Mucosa of descending colon (tissue), 3 donors: ENCODE measurements at places on chromosomes 2 and 18.

- DNase-seq = no peak
These were observed 62.2 kb downstream of the PPP4R1 start for GRCh38 chr18:9552191-9552590.

DNA sequence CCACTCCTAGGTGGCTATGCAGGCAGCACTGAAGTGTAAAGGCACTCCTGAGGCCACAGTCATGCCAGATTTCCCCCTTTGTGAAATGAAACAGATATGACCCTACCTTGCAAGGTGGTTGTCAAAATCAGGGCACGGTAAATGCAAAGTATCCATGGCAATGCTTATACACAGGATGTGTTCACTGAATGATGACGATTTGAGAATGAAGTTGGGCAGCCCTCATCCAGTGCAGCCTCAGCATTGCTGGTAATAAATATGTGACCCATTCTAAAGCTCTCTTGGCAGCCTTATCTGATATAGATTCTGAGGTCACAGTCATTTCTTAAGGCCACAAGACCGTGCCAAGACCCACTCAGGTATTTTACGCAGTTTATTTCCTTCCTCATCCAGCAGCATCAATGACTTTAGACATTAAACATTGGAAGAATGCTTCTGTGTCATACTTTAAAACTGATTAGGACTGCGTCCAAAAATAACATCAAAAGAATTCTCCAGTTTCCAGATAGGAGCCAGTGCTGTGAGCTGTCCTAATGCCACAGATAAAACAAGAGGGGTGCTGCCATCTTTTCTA lies 125.5 kb upstream of the SERTAD2 start:
- no peak for DNase-seq

DNA sequence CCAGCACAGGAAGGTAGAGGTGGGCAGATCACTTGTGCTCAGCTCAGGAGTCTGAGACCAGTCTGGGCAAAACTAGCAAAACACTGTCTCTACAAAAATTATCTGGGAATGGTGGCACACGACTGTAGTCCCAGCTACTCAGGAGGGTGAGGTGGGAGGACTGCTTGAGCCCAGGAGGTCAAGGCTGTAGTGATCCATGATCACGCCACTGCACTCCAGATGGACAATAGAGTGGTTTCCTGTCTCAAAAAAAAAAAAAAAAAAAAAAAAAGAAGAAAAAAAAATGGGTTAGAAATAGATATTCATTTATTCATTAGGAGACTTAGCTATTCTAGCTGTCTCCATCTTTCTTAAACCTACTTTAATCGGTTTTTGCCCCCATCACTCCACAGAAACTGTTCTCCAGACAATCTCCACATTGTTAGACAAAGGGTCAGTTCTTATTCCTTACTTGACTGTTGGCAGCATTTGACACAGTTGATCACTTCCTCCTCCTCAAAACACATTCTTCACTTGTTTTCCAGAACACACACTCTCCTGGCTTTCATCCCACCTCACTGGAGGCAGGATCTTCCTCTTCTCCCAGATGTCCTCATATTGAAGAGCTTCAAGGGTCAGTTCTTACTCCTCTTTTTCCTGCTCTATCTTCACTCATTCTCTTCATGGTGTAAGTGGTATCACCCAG lies 103.1 kb downstream of the DTNB start:
- no peak for DNase-seq

GRCh38 chr2:229174794-229175496 lies 96.1 kb downstream of the PID1 start:
- no peak for DNase-seq

GRCh38 chr18:22933966-22934423 lies 867 bp downstream of the RBBP8 start:
- DNase-seq = no peak

GRCh38 chr2:2098458-2099167 lies 232.5 kb downstream of the MYT1L start:
- no peak for DNase-seq

DNA sequence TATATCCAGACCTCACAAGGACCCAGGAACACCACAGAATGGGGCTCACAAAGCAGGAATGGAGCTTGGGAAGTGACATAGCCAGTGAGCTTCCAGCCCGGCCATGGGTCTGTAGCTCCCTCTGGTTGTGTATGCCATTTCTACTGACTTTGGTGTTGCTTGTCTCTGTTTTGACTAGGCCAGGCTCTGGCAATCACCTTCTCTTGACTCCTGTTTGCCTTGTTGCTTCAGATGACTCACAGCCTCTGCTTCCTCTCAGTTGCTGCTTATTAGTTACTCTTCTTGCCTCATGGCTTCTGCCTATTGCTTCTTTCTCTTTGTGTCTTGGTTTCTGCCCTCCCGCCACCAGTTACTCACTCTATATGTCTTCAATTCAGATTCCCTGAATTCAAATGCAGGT lies 15.8 kb upstream of the IER3IP1 start:
- DNase-seq = no peak

DNA sequence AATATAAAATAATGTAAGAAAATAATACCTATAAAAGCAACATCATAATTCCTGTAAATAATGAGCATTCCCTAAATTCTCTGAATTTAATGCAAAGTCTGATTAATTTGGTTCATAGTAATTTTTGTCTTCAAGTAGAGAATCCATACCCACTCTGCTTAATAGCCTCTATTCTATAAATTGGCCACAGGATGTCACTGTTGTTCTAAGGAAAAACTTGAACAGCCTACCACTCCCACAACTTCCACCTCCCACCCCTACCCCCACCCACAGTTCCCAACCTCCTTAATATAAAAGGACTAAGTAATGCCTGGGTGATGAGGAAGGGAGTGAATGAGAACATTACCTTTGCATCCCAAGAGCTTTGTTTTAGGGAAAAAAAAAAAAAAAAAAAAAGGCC lies 27.2 kb upstream of the BBS5 start:
- DNase-seq = no peak

GRCh38 chr18:36296650-36297416 lies 680 bp upstream of the FHOD3 start:
- DNase-seq = peak; percentile 63

DNA sequence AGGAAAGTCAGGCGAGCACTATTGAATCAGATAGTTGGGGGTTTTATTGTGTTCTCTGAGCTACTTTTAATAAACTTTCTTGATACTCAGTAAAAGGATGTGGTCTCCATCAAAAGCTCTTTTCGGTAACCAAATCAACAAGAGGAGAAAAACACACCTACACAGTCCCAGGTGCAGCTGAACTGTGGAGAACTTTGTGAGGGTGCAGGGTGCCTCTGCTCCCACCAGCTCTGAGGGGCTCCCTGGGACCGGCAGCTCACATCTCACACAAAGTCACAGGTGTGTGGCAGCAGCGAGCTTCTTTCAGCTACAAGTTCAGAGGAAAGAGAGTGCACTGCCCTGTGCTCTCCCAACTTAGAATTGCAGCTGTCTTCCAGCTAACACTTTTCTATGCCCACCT lies 650.4 kb downstream of the RNF144A start:
- peak; percentile 16 for DNase-seq

DNA sequence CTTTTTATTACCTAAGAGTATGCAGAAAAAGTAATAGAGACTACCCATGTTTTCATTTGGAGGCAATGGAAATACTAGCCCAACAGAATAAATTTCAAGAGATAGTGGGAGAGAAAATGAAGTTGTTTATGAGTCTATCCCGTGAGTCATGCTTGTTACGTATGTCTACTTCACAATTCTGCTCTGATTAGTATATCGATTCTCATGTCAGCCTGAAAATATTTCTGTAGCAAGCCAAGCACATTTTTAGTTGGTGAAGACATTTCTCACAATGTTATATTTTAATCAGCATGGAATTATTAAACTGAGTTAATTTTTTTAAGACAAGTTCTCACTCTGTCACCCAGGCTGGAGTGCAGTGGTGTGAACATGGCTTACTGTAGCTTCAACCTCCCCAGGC lies 346.1 kb downstream of the RPRM start:
- DNase-seq = no peak

GRCh38 chr2:11933854-11934253 lies 187.4 kb downstream of the LPIN1 start:
- no peak for DNase-seq

DNA sequence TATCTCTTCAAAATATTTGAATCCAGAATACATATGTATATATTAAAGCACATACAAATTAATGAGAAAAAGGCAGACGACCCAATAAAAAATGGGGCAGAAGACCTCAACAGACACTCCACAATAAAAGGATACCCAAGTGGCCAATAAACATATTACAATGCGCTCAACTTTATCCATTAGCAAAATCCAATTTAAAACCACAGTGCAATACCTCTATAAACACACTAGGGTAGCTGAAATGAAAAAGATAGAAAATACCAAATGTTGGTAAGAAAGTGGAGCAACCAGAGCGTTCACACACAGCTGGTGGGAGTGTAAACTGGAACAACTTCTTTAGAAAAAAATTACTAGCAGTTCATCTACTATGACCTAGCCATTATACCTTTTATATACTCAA lies 75.3 kb downstream of the CCDC148 start:
- DNase-seq = no peak

GRCh38 chr2:184419744-184420143 lies 178.6 kb upstream of the ZNF804A start:
- DNase-seq = no peak

DNA sequence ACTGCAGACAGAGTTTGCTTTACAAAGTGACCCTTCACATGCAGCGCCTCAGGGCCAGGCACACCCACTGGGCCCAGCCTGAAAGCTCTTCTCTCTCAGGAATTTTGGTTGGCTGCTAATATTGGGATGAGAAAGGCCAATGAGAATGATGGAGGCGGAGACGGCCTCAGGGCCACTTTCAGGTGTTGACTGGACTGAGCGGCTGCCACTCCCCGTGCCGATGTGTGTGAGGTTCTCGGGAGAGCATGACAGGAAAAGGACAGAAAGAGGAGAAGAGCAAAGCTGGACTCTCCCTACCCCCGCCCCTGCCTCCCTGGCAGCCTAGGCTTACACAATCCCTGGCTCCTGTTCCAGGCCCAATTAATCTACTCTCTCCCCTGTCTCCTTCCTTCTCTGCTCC lies 155.7 kb downstream of the CELF4 start:
- no peak for DNase-seq

GRCh38 chr2:96470636-96471035 lies 34.5 kb downstream of the NEURL3 start:
- peak; percentile 61 for DNase-seq

- DNase-seq = no peak
These were observed 35.9 kb downstream of the INPP5D start for GRCh38 chr2:233096006-233096405.

GRCh38 chr2:12716032-12716281 lies 779 bp upstream of the TRIB2 start:
- peak; percentile 82 for DNase-seq

DNA sequence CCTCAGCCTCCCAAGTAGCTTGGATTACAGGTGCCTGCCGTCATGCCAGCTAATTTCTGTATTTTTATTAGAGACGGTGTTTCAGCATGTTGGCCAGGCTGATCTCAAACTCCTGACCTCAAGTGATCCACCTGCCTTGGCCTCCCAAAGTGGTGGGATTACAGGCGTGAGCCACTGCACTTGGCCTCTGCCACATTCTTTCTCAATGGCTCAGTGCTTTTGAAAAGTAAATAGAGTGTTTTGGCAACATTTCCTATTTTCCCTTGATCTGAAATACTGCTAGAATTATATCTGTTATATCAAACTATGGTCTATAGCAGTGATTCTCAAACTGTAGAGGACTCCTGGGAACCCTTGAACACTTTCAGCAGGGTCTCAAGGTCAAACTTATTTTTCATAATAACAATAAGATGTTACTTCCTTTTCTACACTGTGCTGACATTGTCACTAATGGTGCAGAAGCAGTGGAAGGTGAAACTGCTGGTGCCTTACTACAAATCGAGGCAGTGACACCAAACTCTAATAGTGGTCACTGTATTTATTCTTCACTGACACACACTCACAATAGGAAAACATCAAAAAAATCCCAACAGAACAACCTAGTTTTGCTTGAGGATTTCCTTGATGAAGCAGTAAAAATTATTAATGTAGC lies 10.6 kb downstream of the DAW1 start:
- no peak for DNase-seq

GRCh38 chr2:191183516-191183915 lies 32.7 kb upstream of the STAT4 start:
- no peak for DNase-seq

- DNase-seq = no peak
These were observed 26.6 kb downstream of the CDKL4 start for GRCh38 chr2:39217192-39217550.

DNA sequence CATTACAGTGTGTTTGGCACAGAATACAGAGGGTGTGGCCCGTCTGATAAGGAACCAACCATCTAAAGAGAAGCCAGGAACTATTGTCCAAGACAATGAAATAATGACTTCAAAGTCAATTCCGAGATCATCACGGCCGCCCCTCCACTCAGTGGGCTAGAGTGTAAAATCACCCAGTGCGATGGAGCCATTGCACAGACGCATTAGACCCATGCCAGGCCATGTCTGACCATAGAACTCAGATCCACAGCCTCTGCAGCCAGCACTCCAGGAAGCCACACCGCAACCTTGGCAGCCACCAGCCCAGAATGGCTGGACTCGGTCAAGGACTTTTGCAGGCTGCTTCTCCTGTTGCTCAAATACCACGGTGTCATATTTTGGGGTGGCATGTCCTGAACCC lies 835.7 kb downstream of the DCDC2C start:
- DNase-seq = no peak

DNA sequence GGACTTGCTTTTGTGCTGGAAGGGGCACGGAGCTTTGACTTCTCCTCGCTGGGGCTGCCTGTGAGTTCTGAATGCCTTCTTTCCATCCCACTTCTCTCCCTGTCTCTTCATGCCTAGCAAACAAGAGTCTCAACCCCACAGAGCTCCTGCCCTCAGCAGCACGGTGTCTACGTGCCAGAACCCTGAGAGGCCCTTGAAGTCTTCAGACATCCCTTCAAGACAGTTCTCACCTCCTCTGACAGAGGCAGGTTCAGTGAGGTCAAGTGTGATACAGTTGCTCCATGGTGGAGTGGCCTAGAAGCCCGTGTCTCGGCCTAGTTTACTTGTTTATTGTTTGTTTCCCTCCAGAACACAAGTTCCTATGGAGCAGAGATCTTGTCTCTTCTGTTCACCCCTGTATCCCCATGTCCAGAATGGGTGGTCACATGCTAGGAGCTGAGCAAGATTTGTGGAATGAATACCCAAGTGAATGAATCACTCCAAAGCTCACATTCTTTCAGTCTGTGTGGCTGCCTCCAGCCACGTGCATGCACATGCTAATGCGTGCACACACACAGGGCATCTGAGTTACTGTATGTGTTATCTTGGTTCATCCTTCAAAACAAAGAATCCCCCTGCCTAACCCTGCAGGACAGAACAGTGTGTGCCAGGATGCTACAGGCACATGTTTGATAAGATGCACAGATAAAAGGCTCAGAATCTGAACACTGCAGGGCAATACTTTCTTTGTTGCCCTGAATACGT lies 391.6 kb downstream of the NBAS start:
- DNase-seq = no peak

GRCh38 chr2:128511731-128512378 lies 193.2 kb upstream of the HS6ST1 start:
- no peak for DNase-seq

DNA sequence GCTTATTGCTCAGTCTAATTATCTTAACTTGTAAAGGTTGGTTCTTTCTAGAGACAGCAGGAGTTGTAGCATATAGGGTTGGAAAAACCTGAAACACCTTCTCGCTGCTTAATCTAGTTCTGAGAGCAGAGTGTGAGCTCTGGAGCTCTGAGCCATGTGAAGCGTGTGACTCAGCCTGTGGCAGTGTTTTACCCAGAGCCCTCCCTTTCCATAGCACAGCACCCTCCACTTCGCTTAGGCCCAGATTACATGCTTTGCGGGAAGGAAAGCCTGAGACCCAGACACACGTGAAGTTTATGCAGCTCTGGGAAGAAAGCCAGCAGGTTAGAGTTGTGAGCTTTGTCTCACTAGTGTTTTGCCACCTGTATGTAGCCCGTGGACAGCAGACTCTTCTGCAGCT lies 74.5 kb downstream of the INPP4A start:
- DNase-seq = no peak
